BE2C (cell line): ENCODE measurements at places on chromosomes 3 and 15.
A peak's percentile ranks its signal among the peaks of the same experiment; 100 is the strongest.

GRCh38 chr3:152778022-152778421 is 56.9 kb upstream of the P2RY1 start:
- DNase-seq: no peak

DNA sequence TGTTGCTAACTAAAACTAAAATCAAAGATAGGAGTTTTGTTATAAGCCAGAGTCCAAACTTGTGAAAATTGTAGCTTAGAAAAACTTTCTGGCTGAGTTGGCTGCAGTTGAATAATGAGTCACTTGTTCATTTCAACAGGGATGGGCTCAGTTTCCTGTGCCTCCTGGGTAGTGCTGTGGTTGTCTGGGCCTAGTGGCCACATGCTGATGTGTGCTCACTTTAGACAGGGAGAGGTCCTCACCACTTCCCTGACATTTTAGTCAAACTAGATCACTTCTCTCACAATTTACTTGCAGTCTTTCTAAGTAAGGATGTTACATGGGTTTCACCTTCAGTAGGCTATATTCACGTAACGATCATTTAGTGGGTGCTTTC is 6.3 kb upstream of the UBE2Q2 start:
- no peak for DNase-seq

GRCh38 chr3:56302417-56302816 is 165.8 kb downstream of the ERC2 start:
- DNase-seq: no peak

DNA sequence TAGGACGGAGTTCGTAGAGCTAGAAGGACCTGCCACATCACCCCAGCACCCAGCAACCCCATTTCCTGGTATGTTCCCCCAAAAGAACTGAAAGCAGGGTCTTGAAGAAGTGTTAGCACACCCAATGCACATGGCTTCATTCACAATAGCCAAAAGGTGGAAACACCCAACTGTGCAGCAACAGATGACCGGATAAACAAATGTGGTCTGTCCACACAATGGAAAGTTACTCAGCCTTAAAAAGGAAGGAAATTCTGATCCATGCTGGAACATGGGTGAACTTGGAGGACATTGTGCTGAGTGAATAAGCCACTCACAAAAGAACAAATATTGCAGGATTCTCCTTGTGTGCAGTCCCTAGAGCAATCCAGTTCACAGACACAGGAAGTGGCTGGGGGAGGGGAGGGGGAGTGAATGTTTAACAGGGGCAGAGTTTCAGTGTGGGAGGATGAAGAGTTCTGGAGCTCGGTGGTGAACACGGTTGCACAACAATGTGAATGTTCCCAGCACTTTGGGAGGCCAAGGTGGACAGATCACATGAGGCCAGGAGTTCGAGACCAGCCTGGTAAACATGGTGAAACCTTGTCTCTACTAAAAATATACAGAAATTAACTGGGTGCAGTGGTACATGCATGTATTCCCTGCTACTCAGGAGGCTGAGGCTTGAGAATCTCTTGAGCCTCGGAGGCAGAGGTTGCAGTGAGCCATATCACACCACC is 157.5 kb downstream of the NUP210 start:
- no peak for DNase-seq

- DNase-seq: no peak
These were observed 87.0 kb downstream of the KLHL25 start for GRCh38 chr15:85707519-85708338.

- no peak for DNase-seq
These were observed 226.1 kb upstream of the UBE2E2 start for GRCh38 chr3:22977042-22977441.

DNA sequence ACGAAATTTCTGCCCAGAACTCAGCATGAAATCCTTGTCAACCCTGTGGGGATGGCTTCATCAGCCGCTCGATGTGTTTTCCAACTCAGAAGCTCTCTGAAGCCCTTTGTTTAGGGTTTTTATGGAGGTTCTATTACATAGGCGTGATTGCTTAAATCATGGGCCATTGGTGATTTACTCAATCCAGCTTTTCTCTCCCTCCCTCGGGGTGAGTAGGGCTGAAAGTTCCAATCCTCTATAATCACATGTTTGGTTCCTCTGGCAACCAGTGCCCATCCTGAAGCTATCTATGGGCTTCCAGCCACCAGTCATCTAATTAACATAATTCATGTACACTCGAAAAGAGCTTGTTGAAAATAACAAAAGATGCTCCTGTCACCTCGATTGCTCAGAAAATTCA is 51.6 kb downstream of the GATM start:
- no peak for DNase-seq

GRCh38 chr3:192130534-192131132 is 596.7 kb downstream of the FGF12 start:
- DNase-seq: peak; percentile 25

DNA sequence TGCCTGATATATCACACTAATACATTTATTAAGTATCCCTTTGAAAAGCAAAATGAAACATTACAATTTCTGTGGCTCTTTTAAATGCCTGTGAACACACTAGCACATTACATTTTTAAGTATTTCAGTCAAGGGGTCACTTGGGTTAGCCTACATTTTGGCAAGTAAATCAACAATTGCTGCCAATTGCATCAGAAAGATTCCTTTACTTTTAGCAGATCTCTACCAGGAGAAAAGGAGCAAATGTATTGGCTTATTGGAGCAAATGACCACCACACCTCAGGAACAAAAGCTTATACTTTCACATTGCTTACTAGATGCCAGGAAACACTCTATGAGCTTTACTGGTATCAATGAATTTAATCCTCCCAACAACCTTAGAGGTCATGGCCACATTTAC is 947.1 kb downstream of the FHIT start:
- no peak for DNase-seq

GRCh38 chr3:8298021-8298954 is 203.3 kb upstream of the LMCD1 start:
- no peak for DNase-seq

DNA sequence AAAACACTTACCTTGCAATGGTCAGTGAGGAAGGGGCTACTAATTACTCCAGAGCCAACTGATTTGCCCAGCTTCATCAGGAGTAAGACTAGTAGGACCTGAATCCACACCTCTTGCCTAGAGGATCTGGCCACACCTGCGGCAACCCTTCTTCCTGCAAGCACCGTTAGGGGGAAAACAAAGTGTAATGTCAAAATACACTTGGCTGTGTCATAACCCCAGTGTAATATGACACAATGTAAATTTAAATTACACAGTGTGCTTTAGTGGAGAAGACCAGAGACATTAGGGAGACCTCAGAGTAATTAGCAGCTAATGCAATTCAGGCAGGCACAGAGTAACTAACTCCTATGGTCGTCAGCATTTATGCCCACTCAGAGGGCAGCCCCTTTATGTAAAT is 308.5 kb upstream of the ARRDC4 start:
- no peak for DNase-seq

DNA sequence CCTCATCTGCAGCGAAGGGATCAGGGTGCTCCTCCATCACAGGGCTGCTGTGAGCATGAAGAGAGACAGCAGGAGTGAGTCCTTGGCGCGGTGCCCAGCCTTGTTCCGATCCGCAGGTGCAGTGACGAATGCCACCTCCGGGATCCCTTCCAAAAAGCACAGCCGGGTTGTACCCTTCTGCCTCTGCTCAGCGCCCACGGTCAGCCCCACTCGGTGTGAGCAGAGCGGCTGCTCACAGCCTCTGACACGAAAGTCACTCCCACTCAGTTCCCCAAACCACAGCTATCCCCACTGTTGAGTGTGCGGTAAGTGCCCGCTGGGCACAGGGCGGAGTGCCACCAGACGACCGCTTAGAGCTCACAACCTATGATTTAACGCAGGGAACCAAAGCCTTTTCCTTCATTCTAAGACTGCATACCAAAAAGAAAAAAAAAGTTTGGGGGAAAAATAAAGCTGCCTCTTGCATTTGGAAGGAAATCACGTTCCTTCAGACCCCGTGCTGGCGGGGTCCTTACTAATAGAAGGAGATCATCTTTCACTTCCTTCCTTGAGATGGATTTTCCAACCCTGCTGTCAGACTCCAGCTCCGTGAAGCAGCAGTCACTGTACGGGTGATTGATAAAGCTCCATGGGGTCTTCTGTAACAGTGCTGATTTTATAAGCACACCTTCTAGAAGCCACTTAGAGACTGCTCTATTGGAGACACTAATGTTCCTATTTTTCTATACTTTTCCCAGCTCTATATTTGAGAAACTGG is 34.7 kb upstream of the TUBGCP5 start:
- DNase-seq: peak; percentile 39

DNA sequence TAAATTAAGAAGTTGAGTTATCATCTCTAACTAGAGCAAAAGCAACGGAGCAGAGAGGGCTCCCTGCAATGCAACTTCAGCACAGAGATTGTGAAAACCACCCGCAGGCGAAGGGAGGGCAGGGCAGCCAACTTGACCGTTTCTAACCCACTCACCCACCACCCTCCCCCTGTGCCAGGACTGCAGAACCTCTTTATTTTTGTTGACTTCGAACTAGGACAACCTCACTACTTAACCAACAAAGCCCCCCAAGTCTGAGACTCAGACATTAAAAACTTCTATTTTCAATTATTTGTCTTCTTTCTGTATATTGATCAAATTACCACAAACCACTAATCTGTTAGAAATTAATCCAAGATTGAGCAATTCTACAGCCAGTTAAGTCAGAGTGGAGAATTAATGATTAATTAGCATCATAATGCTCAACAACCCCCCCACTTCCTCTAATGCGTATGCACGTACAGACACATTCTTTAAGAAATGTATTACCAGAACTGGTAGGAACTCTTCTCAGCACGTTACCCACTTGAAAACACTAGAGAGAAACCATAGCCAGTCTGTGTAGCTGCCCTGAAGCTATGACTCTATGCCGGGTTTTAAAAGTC is 2.0 kb downstream of the MGLL start:
- DNase-seq: peak; percentile 40
